ENCODE measurements at places on chromosomes 7 and 10.

- no peak for DNase-seq
These were observed 31.6 kb downstream of the CTTNBP2 start for GRCh38 chr7:117841611-117842010.

- no peak for DNase-seq
These were observed 11.2 kb downstream of the MUC17 start for GRCh38 chr7:101031082-101031481.

- DNase-seq: peak; percentile 98
These were observed at the start of gene DDX50 for GRCh38 chr10:68901105-68901927. Gene DDX50 (plus strand): TSS chr10:68901315. CDS start chr10:68901385, 70 bp downstream.

DNA sequence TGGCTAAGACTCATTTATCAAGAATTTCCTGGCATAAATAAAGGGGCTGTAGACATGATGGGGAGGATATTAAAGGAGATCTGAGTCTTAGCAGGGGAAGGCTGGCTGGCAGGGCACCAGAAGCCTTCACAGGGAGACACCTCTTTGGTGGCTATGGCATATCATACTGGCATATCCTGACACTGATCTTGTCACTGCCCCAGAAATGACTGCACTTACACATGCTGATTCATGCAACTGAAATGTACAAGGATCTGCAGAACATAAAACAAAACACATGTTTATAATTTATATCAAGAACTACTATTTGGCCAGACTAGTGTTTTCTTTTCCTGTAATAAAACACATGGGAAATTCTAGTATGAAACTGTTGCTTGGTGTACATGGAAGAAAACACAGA is 5.5 kb upstream of the LIPN start:
- DNase-seq: no peak

DNA sequence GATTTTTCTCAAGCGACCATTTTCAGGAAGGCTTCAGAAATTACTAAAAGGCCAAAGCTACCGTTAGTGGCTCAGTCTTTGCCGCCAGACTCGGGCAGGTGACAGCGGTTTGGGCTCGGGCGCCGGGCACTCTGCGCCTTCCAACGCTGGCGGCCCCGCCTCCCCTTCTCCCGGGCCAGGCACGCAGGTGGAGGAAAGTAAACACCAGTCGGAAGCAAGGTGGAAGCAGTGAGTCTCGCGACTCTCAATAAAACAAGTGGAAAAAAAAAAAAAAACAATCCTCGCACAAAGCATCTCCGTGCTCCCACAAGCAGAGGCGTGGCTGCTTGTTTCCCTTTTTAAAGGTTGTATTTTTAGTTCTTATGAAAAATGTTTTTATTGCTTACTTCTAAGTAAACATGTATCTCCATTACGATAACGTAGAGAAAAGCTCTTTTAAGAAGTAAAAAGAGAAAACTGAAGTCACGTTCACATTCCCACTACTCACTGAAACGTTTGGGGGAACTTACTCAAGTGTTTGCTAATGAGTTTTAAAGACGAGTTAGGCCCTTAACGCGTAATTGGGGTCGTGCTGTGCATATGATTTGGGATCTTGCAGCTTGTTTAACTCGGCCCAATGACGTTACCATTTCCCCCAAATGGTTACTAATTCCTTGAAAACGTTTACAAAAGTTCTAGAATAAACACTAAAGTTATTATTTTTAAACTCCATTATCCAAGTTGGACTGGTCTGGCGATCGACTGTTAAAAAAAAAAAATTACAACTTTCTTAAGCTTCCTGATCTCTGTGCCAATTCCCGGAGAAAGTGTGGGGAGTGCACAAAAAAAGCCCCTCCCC is 864 bp downstream of the CDCA7L start:
- peak; percentile 75 for DNase-seq

DNA sequence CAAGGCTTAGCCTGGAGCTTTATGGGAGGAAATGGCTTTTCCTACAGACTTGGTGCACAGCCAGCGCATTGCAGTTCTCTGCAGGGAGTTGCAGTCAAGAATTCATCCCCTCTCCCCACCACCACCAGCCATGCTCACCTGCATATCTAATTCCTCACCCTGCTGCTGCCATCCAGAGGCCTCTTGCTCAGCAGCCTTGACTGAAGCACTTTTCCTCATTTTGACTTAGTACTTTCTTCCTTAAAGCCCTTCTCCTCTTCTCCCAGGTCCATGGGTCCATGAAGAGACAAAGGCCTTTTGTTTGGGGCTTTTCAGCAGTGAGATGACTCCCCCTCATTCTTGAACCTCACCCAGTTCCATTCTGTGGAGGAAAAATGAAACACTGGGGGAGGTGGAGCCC is 39.7 kb upstream of the GPR141 start:
- peak; percentile 4 for DNase-seq

DNA sequence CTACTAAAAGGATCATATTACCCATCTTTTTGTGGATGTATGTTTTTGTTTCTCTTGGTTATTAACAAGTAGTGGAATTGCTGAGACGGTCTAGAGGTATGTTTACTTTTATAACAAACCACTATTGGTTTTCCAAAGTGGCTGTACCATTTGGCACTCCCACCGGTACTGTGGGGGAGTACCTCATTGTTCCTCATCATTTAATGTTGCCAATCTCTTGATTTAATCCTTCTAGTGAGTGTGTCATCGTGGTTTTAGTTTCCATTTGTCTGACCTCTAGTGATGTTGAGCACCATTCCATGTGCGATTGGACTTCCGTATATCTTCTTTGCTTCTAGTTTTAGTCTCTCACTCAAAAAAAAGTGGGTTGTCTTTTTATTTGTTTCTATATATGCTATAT is 50.4 kb downstream of the RBM33 start:
- no peak for DNase-seq

DNA sequence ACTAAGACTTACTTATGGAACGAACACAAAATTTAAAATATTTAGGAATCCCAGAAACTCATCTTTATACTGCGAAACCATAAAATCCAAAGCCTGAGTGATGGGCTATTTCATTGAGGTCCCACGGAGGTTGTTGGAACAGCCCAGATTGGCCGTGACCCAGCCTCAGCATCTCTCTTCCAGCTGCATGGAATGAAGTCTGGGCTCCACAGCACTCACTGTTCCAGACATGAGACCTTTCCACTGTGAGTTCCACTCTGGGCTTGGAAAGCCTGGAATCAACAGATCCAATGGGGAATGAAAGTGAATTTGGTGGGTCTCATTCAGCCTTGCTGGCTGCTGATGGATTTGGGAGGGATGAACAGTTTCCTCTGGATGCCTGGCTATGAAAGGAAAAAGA is 184.9 kb downstream of the EMX2 start:
- no peak for DNase-seq

GRCh38 chr7:105257338-105257737 is 131.4 kb downstream of the SRPK2 start:
- no peak for DNase-seq

GRCh38 chr10:62733654-62734293 is 70.7 kb upstream of the ADO start:
- no peak for DNase-seq

- no peak for DNase-seq
These were observed 43.2 kb upstream of the ATRNL1 start for GRCh38 chr10:115049960-115050359.

GRCh38 chr7:157076466-157076865 is 62.3 kb upstream of the UBE3C start:
- no peak for DNase-seq

- peak; percentile 1 for DNase-seq
These were observed 982.8 kb upstream of the SORCS1 start for GRCh38 chr10:108147346-108147745.

- no peak for DNase-seq
These were observed 29.2 kb upstream of the KLF6 start for GRCh38 chr10:3813986-3814837.

- DNase-seq: no peak
These were observed 12.1 kb upstream of the PRRT4 start for GRCh38 chr7:128373606-128374005.

DNA sequence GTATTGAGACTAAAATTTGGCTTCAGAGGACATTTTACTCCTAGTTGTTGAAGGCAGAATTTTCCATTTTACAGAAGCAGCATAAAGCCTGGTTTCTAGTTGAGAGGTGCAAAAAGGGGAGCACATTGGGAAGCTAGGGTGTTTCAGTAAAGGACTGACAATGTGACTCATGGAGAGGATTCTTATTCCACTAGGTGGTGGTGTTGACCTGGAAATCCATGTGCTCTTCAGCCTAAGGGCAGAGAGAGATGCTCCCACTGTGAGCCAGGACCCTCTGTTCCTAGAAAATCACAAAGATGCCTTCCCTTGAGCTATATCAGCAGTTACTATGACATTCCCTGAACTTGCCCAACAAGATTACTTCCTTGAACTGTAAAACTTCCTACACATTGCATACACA is 687.8 kb downstream of the IPMK start:
- DNase-seq: no peak

All from erythroblast (primary cell).